ENCODE measurements at places on chromosomes 12 and 14. TPM values are rescaled to one million over a fixed set of nuclear protein-coding genes. Genes with fewer than 3 reads are reported as not detected.

Gene PIP4K2C
- 21.1 TPM for total RNA-seq

Gene TRHDE
- total RNA-seq = 84.5 TPM

Gene ACOT4
- total RNA-seq = not detected

DNA sequence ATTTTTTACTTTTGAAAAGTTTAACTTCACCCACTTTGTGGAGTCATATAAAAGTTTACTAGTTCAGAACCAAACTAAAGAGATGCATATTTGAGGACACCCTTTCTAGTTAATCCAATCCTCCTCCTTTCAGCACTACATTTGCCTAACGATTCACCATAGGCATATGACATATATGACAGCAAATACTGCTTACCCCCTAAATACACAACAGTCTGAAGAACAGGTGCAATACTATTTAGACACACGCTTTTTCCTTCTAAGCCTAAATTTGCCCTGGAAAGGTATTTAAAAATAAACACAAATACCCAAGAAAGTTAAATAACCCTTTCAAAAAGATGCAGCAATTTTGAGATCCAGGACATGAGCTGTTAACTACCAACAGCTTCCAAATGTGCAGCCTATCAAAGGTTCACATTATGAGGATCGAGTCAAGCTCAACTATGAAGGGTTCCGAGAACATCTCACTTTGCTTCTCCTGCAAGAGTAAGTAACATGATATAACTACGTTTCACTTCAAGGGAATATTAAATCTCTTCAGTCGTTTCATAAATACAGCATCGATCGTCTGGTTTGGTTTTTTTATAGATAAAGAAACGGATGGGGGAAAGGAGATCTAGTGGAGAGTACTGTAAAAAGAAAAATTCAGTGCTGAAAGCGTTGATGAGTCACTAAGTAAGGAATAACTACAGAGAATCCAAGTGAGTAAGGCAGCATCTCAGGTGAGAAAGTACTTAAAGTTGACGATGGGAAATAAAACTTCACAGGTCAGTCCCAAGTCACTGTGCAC is 677 bp upstream of the AP4S1 start:
- H3K27ac ChIP-seq = peak overlapping the region; percentile 83
- H3K36me3 ChIP-seq = peaks cover 20% of the 10 kb centered on the region
- H3K4me1 ChIP-seq = peaks cover 46% of the 10 kb centered on the region
- no peaks in the 10 kb centered on the region for H3K27me3 ChIP-seq
- peak; percentile 25 for DNase-seq
- H3K4me3 ChIP-seq = peak overlapping the region; percentile 92

DNA sequence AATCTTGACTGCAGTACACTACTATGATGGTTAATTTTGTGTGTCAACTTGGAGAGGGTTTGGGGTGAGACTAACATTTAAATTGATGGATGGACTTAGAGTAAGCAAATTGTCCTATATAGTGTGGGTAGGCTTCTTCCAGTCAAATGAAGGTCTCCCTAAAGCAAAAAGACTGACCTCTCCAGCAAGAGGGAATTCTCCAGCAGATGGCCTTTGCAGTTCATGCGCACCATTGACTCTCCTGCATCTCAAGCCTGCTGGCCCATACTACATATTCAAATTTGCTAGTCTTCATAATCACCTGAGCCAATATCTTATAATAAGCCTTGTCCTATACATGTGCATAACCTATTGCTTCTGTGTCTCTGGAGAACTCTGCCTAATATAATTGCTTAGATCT is 260.2 kb downstream of the RERGL start:
- DNase-seq = no peak
- H3K4me1 ChIP-seq = no peaks in the 10 kb centered on the region

DNA sequence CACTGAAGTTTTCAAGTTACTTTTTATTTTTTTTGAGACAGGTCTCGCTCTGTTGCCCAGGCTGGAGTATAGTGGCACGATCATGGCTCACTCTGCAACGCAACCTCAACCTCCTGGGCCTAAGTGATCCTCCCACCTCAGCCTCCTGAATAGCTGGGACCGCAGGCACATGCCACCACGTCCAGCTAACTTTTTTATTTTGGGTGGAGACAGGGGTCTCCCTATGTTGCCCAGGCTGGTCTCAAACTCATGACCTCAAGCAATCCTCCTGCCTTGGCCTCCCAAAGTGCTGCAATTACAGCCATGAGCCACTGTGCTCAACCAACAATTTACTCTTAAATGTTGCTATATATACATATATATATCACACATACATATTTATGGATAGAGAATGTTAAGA is 27.4 kb upstream of the LGALS3 start:
- DNase-seq = no peak
- peak overlapping the region; percentile 99 for H3K27ac ChIP-seq
- peaks cover 1% of the 10 kb centered on the region for H3K27me3 ChIP-seq
- H3K36me3 ChIP-seq = peaks cover 10% of the 10 kb centered on the region
- no peak overlapping the region for H3K4me3 ChIP-seq
- peaks cover 43% of the 10 kb centered on the region for H3K4me1 ChIP-seq

- no peak overlapping the region for H3K27ac ChIP-seq
- no peak overlapping the region for H3K4me3 ChIP-seq
- H3K36me3 ChIP-seq = peaks cover 20% of the 10 kb centered on the region
- peaks cover 3% of the 10 kb centered on the region for H3K27me3 ChIP-seq
Observed at GRCh38 chr12:108565146-108565545, 2.8 kb downstream of the ISCU start.

- H3K27ac ChIP-seq = no peak overlapping the region
- no peaks in the 10 kb centered on the region for H3K36me3 ChIP-seq
- H3K4me3 ChIP-seq = no peak overlapping the region
- peaks cover 21% of the 10 kb centered on the region for H3K27me3 ChIP-seq
- DNase-seq = peak; percentile 6
Observed at GRCh38 chr12:54988402-54989054, 4.0 kb upstream of the TESPA1 start.

GRCh38 chr12:118980407-118981014 is 830 bp upstream of the SRRM4 start:
- no peak for DNase-seq
- H3K27ac ChIP-seq = no peak overlapping the region
- H3K4me3 ChIP-seq = no peak overlapping the region
- H3K4me1 ChIP-seq = no peaks in the 10 kb centered on the region
- peaks cover 3% of the 10 kb centered on the region for H3K27me3 ChIP-seq

- H3K27me3 ChIP-seq = peaks cover 6% of the 10 kb centered on the region
- no peak overlapping the region for H3K4me3 ChIP-seq
- H3K4me1 ChIP-seq = peaks cover 40% of the 10 kb centered on the region
- H3K27ac ChIP-seq = no peak overlapping the region
- peaks cover 8% of the 10 kb centered on the region for H3K36me3 ChIP-seq
- no peak for DNase-seq
Observed at GRCh38 chr14:53365486-53366130, 212.5 kb upstream of the DDHD1 start.

DNA sequence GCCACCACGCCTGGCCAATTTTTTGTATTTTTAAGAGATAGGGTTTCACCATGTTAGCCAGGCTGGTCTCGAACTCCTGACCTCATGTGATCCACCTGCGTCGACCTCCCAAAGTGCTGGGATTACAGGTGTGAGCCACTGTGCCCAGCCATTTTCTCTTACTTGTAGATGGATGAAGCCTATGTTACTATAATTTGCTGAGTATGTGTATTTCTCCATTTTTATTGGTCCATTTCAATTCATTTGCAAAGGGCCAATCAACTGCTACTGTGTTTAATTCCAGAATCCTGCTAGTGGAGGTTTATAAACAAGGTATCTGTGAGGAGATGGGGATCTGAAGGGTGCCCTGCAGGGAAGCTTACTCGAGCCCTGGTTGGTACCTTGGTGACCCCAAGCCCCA is 101.7 kb upstream of the MAX start:
- no peak overlapping the region for H3K4me3 ChIP-seq
- no peak for DNase-seq
- peaks cover 10% of the 10 kb centered on the region for H3K36me3 ChIP-seq
- no peak overlapping the region for H3K27ac ChIP-seq
